ENCODE measurements at places on chromosomes 4 and X.

GRCh38 chrX:131923614-131924250 is 99.4 kb upstream of the STK26 start:
- DNase-seq, result no peak

DNA sequence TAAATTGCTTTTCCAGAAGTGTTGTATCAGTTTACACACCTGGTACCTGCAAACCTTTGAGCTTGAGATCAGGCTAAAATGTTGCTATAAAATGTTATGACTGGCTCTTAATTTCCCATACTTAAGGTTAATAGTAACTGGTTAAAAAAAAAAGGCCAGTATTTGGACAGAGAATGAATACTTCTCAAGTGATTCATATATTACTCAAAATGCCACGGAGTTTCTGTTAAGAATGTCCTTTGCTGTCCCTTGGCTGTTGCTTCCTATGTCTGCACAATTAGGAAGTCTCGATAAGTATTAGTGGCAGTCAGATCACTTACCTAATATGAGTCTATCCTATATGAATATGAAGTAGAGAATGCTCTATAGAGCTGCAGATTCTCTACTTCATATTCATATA is 232.2 kb upstream of the IGFBP7 start:
- no peak for DNase-seq

DNA sequence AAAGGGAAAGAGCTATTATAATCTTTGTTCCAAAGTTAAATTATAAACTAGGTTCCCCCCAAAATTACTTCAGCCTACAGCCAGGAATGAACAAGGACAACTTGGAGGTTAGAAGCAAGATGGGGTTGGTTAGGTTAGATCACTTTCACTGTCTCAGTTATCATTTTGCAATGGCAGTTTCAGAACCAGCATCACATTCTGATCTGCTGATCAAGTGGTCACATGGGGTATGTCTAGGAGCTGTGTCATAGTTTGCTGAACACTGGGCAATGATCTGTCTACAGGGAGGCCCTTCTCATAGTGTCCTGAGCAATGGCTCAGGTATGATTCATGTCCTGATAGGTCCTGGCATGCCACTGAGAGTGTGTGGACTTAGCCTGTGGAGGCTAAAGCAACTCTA is 41.6 kb upstream of the XIAP start:
- DNase-seq, result no peak

- DNase-seq, result no peak
Observed at GRCh38 chrX:2373615-2374014, 127.2 kb downstream of the DHRSX start.

DNA sequence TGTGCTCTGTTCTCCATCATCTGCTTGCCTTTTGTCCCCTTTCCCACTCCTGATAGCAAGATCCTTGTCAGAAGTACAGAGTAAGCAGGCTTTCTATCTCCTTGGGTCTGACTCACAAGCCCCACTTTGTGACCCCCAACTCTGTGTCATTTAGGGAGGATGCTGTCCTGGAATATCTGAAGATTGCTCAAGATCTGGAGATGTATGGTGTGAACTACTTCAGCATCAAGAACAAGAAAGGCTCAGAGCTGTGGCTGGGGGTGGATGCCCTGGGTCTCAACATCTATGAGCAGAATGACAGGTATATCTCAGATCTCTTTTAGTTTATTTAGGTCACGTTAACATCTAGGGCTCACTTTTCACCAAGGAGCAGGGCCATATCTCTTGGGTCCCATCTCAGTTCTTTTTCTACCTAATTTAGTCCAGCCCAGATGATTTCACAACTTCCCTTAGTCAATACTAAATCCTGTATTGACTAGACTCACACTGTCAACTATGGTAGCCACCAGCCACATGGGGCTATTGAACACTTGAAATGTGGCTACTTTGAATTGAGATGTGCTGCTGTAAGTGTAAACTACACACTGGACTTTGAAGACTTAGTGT is 64.3 kb downstream of the MSN start:
- no peak for DNase-seq

- DNase-seq, result no peak
Observed at GRCh38 chr4:38151873-38152272, 191.7 kb downstream of the PTTG2 start.

DNA sequence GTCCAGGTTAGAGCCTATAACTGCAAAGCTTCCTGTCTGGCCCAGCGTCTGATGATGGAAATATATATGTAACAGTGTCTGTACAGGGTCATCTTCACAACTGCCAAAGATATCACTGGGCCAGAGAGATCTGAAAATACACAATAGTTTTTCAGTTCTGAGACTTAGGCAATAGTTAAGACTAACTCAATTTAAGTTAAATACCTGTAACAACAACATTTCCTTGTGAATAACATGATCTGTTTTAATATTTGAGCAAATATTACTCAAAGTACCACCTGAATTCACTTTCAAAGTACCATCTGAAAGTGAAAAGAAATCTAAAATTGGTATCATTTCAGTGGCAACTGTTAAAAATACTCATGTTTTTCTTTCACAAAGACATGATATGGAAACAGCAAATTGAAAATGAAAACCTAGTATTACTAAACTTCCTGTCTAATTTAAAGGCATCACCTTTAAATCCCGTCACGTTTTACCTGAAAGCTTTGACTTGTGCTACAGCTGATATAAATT is 9.6 kb downstream of the ZAR1 start:
- no peak for DNase-seq

DNA sequence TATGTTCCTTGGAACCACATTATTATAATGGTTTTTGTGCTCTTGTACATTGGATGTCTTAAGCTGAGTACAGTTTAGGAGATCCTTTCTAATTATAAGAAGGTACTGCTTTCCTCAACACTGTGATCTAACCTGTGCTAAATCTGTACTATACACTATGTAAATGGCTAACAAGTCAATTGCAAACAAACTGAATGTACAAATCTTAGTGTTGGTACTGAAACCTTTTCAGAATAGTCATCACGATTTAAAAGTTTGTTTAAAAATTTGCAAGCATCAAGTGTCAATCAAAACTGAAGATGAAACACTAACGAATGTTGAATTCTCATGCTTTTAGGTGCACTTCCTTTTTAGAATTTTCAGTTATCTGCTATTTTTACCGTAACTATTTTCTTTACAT is 2090.4 kb upstream of the TENM3 start:
- no peak for DNase-seq

- no peak for DNase-seq
Observed at GRCh38 chr4:173009129-173009823, 159.3 kb upstream of the GALNT7 start.

DNA sequence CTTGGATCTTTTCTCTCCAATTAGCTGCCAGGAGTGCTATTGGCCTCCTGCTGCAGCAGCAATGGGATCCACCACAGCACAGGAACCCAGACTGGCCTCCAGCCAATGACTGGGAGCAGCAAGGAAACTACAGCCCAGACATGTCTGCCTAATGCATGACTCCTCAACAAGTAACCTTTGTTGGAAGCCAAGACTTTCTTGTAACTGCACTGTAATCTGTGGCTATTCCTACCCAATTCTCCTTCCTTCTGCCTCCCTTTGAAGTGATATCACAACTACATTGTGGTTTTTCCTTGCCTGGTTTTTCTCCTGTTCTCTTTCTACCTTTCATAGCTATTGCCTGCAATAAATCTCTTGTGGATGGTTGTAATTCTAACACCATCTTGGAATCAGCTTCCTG is 39.8 kb downstream of the SNCA start:
- no peak for DNase-seq

DNA sequence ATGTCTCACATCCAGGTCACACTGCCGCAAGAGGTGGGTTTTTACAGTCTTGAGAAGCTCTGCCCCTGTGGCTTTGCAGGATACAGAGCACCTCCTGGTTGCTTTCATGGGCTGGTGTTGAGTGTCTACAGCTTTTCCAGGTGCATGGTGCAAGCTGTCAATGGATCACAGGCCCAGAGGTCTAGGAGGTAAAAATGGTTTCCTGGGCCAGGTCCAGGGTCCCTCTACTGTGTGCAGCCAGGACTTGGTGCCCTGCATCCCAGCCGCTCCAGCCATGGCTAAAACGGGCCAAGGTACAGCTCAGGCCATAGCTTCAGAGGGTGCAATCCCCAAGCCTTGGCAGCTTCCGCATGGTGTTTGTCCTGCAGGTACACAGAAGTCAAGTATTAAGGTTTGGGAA is 434.1 kb upstream of the GALNT7 start:
- no peak for DNase-seq

DNA sequence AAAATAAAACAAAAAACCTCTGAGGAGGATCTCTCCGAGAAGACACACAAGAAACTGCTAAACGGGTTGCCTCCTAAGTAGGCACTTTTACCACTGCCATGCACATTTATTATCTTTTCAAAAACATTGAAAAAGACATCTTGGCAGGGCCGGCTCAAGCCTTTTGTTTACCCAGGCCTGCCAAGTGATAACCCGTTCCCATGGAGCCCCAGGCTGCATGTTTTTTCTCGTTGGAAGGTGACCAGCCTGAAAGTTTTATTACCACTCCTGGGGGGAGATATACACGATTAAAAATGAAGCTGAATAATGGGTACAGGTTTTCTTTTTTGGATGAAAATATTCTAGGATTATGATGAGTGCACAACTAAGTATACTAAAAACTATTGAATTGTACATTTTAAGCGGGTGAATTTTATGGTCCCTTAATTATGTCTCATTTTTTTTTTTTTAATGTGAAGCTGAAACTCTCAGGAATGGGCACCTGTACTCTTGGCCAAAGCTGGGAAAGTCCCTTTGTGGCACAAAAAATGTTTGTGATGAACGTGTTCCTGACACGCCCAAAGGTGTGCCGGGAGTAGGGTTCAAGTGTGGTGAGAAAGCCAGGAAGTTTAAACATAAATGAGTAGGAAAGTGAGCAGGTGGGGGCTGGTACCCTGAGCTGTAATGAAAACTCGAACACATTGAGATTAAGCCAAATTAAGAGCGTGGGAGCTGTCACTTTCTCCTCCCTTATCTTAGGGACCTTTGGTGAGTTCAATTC is 1.5 kb upstream of the MAP7D2 start:
- DNase-seq, result no peak

DNA sequence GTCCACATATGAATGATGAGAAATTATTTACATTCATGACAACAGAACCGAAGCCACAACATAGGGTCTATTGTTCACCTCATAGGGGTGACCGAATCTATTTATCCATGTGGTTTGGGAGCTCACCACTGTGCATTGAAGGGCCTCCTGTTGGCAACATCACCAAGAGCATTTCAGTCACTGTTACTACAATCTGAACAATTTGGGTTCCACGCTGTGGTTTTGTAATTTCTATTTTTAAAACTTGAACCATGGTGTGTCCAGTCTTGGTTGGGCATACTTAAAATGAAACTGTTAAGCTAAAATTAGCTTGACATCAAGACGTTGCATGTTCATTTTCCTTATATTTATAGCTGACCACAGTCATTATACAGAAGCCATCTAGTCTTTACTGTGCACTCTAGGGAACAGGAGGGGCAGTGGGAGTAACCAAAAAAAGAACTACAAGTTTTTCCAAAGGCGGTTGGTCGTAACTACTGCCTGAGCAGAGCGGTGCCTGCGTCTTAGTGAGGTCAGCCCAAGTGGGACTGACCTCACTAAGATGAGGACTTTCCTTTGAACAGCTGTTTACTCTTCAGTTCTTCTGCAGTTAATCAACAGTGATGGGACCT is 192.1 kb downstream of the SPRY1 start:
- DNase-seq, result no peak

GRCh38 chr4:48025005-48025404 is 8.4 kb downstream of the NIPAL1 start:
- DNase-seq, result no peak

DNA sequence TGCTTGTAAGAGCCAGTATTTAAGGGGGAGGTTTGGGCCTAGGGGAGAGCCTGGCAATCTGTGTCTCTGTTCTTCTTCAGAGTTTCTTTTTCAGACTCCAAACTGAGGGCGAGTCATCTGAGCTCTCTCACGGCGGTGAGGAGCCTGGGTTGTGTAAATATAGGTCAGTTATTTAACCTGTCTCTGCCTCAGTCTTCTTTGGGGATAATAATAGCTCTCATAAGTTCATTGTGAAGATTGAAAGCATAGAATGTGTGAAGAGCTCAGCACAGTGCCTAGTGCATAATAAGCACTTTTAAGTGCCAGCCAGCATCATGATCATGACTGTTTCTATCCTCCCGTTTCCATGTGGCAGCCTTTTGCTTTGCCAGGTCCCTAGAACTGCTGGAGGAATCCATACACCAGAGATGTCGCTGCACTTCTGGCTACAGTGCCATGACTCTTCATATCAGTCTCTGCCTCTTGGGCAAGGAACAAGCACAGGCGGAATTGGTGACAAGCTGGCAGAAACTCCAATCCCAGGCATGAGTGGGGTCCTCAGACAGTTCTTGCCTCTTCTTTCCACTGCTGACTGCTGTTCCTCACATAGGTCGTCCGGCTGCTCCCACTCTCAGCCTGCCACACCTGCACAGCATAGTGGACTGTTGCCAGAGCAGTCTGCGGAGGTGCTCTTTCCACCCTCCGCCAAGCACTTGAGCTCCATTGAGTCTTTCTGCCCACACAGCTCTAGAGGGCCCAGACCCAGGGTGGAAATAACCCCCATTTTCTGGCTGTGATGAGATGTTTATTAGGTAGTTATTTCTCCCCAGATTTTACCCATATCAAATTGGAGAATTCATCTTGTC is 103.7 kb upstream of the MAML3 start:
- no peak for DNase-seq

DNA sequence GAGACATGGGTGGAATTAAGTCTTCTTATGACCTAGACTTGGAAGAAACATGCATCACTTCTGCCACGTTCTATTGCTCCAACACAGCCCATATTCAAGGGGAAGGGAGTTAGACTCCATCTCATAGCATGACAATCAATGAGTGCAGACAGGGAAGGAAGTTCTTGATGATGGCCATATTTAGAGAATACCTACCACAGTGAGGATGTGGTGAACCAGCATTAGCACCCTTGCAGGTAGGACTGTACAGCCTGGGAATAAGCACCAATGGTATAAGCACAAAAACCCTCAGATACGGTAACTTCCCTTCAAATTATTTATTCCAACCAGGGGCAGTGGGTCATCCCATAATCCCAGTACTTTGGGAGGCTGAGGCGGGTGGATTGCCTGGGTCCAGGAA is 29.8 kb downstream of the PAGE2 start:
- DNase-seq, result no peak

- no peak for DNase-seq
Observed at GRCh38 chrX:18998653-18999052, 14.7 kb upstream of the PHKA2 start.

- no peak for DNase-seq
Observed at GRCh38 chr4:2732526-2732925, 23.6 kb downstream of the TNIP2 start.

GRCh38 chrX:13894888-13895565 is 78.1 kb upstream of the GPM6B start:
- DNase-seq, result no peak

DNA sequence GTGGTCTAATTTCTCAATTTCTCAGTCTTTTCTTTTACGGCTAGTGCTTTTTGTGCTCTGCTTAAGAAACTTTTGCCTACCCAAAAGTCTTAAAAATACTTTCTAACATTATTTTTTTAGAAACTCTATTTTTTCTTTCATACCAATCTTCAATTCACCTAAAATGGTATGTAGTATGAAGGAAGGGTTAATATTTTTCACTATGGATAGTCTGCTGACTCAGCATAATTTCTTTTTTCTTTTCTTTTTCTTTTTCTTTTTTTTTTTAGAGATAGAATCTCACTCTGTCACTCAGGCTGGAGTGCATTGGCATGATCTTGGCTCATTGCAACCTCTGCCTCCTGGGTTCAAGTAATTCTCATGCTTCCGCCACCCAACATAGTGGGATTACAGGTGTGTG is 34.2 kb upstream of the GYPE start:
- DNase-seq, result no peak

GRCh38 chr4:149951152-149951900 is 126.9 kb upstream of the DCLK2 start:
- DNase-seq, result no peak

GRCh38 chr4:142110136-142110535 is 473.8 kb downstream of the IL15 start:
- DNase-seq, result no peak
